Right ventricle myocardium superior (tissue), 1 donor: ENCODE measurements at places on chromosomes 6 and 20. TPM values are rescaled to one million over a fixed set of nuclear protein-coding genes. Genes with fewer than 3 reads are reported as not detected.

DNA sequence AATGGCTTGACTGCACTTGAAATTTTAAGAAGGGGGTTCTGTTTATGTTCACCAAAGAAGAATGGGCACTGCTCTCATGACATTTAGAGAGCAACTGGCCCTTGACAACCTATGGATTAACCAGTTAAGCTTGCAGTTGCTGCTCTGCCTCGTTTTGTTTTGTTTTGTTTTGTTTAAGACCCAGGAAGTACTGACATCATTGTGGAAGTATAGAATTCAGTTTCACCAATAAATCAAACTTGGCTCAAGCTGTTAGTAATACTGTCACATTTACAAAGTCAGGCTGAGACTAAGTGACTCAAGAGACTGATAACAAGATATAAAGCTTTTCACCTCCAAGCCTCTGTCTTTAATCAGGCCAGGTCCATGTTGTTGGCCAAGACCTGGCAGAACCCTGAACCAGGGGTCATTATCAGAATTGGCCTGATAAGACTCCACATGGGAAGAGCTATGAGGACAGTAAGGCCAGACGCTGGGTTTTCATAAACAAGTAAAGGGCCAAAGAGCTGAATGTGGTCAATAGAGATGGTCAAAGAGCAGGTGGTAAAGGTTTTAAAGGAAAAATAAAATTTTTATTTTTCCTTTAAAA lies 99.4 kb upstream of the VGLL2 start:
- DNase-seq = no peak

- DNase-seq = no peak
These were observed 314.7 kb upstream of the PRDM1 start for GRCh38 chr6:105771313-105771970.

DNA sequence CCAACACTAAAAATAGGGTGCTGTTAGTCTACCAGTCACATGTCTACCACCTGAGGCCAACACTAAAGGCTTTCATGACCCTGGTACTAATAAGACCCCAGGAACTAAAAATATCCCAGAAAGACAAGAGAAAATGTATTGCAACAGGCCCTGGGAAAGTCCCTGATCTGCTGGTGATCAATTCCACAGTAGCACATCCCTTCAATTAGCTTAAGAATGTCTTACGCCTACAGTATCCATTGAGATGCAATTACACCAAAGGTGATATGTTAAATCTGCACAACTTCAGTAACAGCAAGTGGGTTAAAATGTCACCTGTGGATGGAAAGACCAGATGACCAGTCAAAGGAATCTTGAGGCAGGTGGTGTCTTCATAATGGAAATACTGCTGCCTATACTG lies 3.1 kb downstream of the SEMG1 start:
- DNase-seq = no peak

GRCh38 chr6:155245831-155246230 lies 18.0 kb upstream of the CLDN20 start:
- no peak for DNase-seq

DNA sequence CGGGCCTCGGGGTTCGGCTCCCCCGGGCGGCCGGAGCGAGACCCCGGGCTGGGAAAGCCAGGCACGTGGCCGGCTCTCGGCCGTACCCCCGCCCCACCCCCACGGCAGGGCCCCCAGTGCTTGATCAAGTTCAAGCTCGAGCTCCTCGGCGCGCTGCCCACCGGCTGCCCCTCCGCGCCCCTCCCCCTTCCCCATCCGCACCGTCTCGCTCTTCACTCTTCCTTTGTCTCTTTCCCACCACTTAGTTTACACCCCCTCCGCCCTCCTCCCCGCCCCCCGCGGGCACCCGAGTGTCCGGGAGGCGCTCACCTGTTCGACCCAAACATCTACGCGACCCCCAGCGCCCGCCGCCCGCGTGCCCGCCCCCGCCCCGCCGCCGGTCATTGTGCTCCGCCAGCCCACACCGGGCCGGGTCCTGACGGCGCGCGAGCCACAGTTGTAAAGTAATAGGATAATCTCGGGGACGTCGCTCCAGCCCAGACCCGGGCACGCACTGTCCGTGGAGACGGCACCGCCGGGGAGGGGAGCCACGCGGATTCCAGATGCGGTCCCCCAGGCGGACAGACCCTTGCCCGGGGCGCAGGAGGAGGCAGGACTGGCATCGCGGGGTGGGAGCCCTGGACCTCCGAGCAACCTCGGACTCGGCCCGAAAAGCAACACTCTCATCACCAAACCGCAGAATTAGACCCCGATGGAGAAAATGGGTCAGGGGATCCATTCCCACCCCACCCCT lies 100.7 kb downstream of the NOL4L start:
- DNase-seq = peak; percentile 66

GRCh38 chr6:17418281-17419188 lies 25.1 kb downstream of the CAP2 start:
- no peak for DNase-seq

DNA sequence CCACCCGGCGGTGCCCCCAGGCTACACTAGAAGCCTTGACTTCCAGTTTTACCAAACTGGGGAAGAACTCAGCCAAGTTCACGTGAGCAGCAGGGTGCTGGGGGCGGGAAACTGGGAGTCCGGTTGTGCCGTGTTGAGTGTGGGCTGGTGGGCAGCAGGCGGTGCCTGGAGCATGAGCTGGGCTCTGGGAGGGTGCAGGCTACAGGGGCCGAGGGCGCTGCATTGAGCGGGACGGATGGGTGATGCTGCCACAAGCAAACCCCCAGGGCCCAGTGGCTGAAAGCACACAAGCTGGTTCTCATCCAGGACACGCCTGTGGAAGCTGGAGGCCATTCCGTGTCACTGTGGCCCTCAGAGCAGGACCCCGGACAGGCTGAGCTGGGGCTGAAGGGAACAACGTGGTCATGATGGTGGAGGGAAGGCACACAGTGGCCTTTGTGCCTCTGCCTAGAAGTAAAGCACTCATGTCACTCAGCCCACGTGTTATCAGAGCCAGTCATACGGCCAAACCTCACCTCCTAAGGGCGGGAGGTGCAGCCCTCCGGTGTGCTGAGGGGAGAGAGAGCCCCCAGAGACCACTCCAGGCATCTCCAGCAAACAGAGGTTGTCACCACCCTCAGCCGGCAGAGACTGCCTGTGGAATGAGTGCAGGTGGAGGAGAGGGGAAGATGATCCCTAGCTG lies 29.5 kb downstream of the RBM38 start:
- no peak for DNase-seq

GRCh38 chr6:101779051-101779844 lies 385.7 kb downstream of the GRIK2 start:
- DNase-seq = no peak

- DNase-seq = peak; percentile 10
These were observed 107.9 kb downstream of the SYCP2 start for GRCh38 chr20:59825563-59825920.

DNA sequence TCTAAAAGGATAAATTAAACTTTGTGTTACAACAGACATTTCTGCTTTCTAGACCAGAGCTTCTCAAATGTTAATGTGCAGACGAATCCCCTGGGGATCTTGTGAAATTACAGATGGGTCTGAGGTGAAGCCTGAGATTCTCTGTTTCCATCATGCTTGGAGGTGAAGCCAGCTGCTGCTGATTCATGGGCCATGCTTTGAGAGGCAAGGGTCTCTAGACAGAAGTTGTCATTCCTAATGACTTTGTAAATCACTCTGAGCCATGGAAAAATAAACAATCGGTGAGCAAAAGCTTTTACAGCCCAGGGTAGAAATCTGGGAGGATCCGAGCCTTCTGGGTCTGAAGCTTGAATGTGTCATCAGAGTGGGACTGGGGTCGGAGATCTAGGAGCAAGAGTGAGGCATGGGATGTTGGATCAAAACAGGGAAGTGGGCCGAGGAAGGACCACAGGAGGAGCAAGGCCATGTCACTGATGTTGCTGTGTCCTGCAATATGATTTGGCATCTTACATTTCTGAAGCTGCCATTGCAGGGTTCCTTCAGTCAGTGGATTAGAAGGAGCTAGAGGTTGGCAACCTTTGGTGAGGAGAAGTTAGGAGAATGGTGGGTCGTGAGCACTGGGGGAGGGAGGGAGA lies 77.3 kb downstream of the TRMT11 start:
- no peak for DNase-seq

DNA sequence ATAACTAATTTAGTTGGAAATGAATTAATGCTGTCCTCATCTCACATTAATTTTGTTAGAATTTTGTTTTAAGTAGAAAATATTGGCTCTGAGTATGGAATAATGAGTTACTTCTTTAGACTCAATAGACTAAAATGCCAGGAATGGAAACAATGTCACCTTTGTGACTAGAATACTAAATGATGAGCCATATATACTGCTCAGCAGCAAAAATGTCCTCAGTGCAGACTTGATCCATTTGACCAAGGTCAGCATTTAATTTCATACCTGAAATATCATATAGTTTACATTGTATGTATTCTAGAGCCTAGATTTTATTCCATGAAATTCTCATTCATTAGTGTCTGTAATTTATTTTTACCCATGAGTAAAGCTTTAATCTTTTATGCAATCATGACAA lies 217.7 kb downstream of the ADGRB3 start:
- DNase-seq = no peak

- no peak for DNase-seq
These were observed 81.3 kb upstream of the NAA20 start for GRCh38 chr20:19935842-19936241.

DNA sequence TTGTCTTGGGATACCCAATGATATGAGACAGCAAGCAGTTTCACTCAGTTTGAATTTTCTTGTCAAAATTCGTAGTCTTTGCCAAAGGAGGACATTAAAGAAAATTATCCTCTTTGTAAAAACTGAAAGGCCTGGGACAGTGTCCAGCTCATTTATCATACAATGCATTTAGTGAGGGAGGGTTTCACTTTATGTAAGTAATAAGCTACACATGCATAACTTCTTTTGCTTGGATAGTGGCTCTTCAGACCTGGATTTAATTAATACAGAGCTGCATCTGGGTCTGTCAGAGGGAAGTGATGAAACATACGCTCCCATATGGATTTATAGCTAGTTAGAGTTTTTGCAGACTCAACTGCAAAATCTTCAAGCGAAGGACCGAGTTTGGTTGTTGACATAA lies 175.6 kb downstream of the PHACTR1 start:
- no peak for DNase-seq

- DNase-seq = no peak
These were observed 90.9 kb upstream of the PREP start for GRCh38 chr6:105493736-105494135.

- DNase-seq = no peak
These were observed 5.0 kb upstream of the TRAF3IP2 start for GRCh38 chr6:111610548-111611172.

DNA sequence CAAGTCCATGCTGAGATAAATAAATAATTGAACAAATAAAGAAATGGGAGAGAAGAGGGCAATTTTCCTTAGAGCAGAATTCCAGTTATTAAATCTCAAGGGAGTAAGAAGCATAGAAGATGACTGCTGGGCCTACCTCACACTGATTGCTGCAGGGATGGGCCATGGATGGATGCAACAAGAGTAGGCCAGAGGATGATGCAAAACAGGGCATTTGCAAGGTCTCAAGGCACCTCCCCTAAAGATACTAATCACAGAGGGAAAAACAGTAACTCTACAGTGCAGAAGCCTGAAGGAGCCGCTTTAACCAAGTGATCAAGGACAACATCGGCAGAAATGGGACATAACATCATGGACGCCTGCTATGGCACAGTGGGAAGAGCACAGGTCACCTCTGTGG lies 1.7 kb upstream of the SCP2D1 start:
- DNase-seq = no peak

DNA sequence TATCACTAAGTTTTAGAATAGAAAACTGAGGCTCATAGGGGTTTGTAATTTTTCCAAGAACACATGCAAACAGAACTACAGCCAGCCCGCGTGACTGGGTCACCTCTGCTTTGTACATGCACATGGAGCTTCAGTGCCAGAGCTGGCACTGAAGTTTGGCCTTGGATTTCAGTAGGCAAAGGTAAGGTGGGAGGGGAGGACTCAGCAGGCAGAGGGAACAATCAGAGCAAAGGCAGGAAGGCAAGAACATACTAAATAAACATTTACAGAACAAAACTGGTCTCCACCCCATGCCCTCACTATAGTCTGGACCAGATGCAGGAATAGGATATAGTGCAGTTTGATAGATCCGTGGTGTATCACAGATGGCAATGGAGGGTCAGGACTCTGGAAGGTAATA lies 13.6 kb upstream of the ABRACL start:
- DNase-seq = peak; percentile 54

- no peak for DNase-seq
These were observed 654.0 kb downstream of the COL12A1 start for GRCh38 chr6:74551896-74552295.

- no peak for DNase-seq
These were observed 80.3 kb upstream of the DUSP22 start for GRCh38 chr6:211871-212497.

DNA sequence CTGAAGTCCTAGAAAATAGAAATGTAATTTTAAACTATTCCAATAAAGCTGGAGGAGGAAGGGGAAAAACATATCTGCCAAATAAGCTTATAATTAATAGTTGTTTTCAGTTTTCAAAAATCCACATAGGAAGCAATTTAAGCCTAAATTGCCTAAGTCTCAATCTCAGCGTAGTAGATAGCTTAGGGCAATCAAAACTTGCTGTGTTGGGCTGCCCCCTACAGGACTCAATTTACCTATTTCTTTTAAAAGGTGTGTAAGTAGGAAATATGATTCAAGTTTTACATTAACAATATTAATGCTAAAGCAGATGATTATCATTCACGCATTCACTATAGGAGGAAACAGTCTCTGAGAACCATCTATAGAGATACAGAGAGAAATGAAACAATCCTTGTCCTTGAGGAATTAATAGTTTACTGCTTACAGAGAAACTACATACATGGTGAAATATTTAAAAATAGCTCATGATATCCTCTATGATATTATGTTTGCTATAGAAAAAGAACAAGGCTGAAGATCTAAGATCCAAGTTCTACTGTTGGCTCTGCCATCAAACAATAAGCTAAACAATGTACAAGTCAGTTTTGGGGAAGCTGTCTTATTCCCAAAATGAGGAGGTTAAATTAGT lies 102.1 kb downstream of the ATG5 start:
- no peak for DNase-seq

SLC17A4 gene
- total RNA-seq = not detected

ROS1 gene
- total RNA-seq = 0.11 TPM

ZC2HC1B gene
- total RNA-seq = not detected

MAS1 gene
- total RNA-seq = not detected

NELFE gene
- total RNA-seq = 39.6 TPM

FLRT3 gene
- total RNA-seq = 0.05 TPM

SCGN gene
- total RNA-seq = 1.2 TPM

SLC17A2 gene
- total RNA-seq = not detected

ADNP gene
- 28.8 TPM for total RNA-seq

CAP2 gene
- 118 TPM for total RNA-seq

MUC22 gene
- 0.19 TPM for total RNA-seq
